ENCODE measurements at places on chromosomes 6 and 20. TPM values are rescaled to one million over a fixed set of nuclear protein-coding genes. Genes with fewer than 3 reads are reported as not detected.

The CCN6 gene
- not detected for total RNA-seq

GRCh38 chr20:54040531-54040930 is 29.9 kb downstream of the BCAS1 start:
- H3K27me3 ChIP-seq, result no peaks in the 10 kb centered on the region
- no peaks in the 10 kb centered on the region for H3K36me3 ChIP-seq
- no peak overlapping the region for H3K4me3 ChIP-seq
- H3K27ac ChIP-seq, result no peak overlapping the region
- peak; percentile 56 for DNase-seq

GRCh38 chr6:6006428-6007365 is at the start of gene NRN1:
Gene NRN1, minus strand, starts transcription at chr6:6006925. Its CDS starts 176 bp downstream, at chr6:6006749.
- peak within 1 kb of the TSS; percentile 40 for H3K27ac ChIP-seq
- peaks cover 100% of the 10 kb centered on the region for H3K27me3 ChIP-seq
- no peaks in the 10 kb centered on the region for H3K36me3 ChIP-seq

The UTRN gene
- total RNA-seq, result 202 TPM

DNA sequence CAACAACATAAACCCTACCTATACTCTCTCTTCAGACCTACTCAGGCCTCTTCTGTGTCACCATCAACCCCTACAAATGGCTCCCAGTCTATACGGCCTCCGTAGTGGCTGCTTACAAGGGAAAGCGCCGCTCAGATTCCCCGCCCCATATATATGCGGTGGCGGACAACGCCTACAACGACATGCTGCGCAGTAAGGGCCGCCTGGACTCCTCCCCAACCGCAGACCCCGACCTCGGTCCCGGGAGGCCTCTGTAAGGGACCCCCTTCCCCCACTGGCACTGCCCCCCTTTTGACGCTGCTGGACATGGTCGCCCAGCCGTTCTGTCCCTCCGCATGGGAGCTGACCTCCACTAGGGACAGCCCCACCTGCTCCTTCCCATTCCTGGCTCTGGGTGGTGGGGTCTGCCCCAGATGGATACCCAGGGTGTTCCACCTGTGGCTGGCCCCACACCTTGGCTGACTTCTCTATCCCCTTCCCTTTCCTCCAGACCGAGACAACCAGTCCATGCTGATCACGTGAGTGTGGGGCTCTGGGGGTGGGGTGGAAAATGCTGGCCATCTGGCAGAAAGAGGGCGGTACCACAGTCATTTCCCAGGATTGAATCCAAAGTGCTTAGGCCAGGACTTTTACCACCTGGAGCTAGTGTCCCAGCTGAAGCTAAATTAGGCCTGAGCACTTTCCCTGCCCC is 25.0 kb downstream of the MYH7B start:
- H3K36me3 ChIP-seq, result no peaks in the 10 kb centered on the region
- H3K27ac ChIP-seq, result no peak overlapping the region
- H3K4me1 ChIP-seq, result peaks cover 8% of the 10 kb centered on the region
- no peak overlapping the region for H3K4me3 ChIP-seq
- no peaks in the 10 kb centered on the region for H3K27me3 ChIP-seq

DNA sequence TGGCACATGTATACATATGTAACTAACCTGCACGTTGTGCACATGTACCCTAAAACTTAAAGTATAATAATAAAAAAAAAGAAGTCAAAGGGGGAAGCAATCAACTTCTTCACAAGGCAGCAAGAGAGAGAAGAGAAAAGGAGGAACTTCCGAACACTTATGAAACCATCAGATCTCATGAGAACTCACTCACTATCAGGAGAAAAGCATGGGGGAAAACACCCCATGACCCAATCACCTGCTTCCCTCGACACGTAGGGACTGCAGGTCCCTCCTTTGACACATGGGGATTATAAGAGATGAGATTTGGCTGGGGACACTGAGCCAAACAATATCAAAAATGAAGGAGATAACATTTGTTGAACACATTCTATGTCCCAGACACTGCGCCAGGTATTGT is 94.8 kb upstream of the PHACTR1 start:
- no peak overlapping the region for H3K27ac ChIP-seq
- H3K27me3 ChIP-seq, result no peaks in the 10 kb centered on the region
- H3K36me3 ChIP-seq, result no peaks in the 10 kb centered on the region
- no peak for DNase-seq
- H3K4me1 ChIP-seq, result no peaks in the 10 kb centered on the region
- H3K4me3 ChIP-seq, result no peak overlapping the region

DNA sequence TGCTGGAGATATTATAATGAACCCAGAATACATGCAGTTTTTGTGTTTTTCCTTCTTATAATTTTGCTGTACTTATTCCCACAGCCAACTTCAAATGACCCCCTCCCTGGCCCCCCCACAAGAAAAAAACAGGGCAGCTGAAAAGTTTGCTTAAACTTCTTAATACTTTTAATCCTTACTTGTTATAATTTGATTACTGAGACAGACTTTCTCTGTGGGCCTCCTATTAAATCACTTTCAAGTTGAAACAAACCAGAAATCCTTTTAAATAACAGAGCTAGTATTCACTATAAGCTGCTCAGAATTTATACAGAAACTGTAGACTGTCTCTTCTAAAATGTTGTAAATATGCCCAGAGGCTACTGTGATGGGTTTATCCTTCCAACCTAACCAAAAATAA is 106.3 kb downstream of the CENPW start:
- no peaks in the 10 kb centered on the region for H3K27me3 ChIP-seq
- H3K4me3 ChIP-seq, result no peak overlapping the region
- no peaks in the 10 kb centered on the region for H3K4me1 ChIP-seq
- no peak overlapping the region for H3K27ac ChIP-seq

- H3K36me3 ChIP-seq, result peaks cover 5% of the 10 kb centered on the region
- no peaks in the 10 kb centered on the region for H3K27me3 ChIP-seq
- H3K4me1 ChIP-seq, result no peaks in the 10 kb centered on the region
- DNase-seq, result no peak
Measured at GRCh38 chr20:33348136-33348937, 53.0 kb downstream of the CDK5RAP1 start.
